ENCODE measurements at places on chromosomes 12 and 14.

DNA sequence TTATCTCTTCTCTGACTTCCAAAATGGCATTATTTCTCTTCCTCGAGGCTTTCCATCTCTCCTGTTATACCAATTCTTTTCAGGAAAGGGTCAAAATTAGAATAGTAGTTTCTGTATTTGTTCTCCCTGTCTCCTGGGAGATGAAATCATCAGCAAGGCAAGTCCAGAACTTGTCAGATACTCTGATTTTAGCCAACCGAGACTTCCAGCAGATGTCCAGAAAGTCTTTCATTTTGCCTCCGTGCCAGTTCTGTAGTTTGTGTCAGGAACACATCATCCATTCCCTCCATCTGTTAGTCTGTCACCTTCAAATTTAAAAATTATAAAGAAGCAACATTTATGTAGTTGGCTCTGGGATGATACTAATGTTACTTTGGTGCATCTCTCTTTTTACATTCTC, 275.7 kb downstream of the CCDC59 start:
- DNase-seq: no peak

- DNase-seq: no peak
Measured at GRCh38 chr12:72111706-72112105, 160.5 kb upstream of the TRHDE start.

DNA sequence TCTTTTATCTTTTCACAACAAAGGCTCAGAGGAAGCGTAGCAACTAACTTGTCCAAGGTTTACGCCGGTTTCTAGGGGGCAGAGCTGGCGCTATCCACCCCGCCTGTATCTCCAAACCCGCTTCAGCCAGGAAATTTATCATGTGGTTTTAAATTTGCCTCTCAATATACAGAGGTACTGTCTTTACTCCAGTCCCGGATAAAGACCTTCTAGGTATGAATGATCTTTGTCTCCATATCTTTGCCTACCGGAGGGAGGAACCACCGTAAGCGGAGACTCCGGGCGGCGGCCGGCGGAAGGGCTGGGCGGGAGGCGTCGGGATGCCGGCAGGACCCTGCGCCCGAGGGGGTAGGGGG, 693 bp upstream of the RIMKLB start:
- DNase-seq: peak; percentile 60

GRCh38 chr14:73591690-73592449, at the start of gene ACOT4:
ACOT4 (plus strand) TSS chr14:73591873; CDS start chr14:73591960, 87 bp downstream.
- peak; percentile 17 for DNase-seq

GRCh38 chr12:121499929-121500793, 80.7 kb downstream of the KDM2B start:
- peak; percentile 80 for DNase-seq

DNA sequence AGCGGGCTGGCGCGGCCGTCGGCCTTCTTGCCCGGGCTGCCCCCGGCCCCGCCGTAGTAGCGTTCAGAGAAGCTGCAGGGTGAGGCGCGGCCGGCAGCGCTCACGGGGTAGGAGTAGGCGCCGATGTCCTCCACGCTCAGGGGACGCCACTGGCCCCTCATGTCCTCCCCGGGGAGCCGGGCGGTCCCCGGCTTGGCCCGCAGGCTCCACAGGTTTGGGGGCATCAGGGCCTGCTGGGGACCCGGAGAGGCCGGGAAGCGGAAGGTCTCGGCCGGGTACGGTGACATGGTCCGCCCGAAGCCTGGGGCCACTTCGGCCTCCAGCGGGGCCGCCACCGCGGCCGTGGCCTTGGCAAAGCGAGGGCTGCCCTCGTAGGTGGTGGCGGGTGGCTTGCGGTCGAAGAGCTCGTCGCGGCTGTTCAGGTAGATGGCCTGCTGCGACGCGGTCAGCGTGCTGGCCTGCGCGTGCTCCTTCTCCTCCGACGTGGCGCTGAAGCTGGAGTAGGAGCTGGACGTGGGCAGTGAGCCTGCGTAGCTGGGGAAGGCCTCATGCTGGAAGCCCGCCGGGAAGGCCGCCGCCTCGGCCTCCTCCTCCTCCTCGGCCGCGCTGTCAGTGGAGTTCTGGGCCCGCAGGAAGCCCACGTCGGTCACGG, 48.7 kb downstream of the BEGAIN start:
- DNase-seq: no peak

GRCh38 chr12:129605666-129606065, 298.2 kb downstream of the TMEM132D start:
- no peak for DNase-seq

Measured in ACHN (cell line).